ENCODE measurements at places on chromosomes 3 and 15.

GRCh38 chr3:117217355-117217754, 507.8 kb downstream of the TUSC7 start:
- DNase-seq: no peak

- DNase-seq: no peak
These were observed 49.0 kb downstream of the SPATA16 start for GRCh38 chr3:173092038-173092437.

- no peak for DNase-seq
These were observed 24.0 kb downstream of the AMOTL2 start for GRCh38 chr3:134350266-134350665.

DNA sequence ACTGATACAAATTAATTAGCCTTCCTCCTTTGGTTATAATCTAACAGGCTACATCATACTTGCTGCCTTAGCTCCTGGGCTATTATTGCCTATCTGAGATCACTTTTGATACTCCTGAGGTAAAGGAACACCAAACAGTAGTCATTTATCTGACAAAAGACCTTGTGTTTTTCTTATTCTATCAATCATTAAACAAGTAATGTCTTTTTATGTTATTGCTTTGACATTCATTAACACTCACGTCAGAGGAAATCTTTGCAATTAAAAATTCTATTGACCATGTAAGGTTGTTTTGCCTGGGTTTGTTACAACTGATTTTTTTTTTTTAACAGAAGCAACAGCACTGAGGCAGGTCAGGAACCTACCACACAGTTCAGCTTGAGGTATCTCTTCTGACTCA, 366.3 kb downstream of the MECOM start:
- DNase-seq: no peak

- no peak for DNase-seq
These were observed 73.2 kb upstream of the GK5 start for GRCh38 chr3:142298626-142299025.

DNA sequence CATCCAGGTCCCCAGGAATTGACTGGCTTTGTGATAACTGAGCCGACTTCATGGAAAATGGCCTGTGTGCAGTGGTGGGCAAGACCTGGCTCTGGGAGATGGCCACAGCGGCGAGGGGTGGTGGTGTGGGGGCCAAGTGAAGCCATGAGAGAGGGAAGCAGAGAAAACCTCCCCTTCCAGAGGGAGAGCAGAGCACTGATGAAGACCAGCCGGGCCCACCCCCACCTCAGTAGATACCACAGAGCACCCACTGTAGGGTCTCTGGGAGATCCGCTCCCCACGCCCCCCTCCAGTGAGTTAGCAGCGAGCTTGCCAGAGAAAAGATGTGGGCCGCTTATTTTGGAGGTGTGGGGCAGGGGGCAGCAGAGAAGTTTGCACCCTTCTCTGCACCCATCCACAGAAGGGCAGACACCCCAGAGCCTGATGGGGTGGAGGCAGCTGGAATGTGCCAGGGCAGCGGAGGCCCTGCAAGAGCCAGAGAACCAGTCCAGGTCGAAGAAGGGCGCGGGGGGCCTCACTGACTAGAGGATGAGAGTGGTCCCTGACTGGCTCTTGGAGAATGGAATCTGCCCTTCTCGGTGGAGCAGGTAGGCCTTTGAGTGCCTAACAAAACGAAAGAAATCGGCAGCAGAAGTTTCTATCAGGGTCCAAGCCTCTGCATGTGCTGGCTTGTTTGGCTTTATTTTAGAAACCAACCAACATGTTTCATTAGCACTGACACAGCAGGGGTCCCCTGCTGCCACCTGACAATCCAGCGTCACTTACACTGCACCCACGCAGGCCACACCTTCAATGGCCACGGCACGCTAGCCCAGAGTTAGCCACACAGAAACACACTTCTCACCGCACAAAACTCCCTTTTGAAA, 28.3 kb downstream of the MELTF start:
- DNase-seq: no peak

DNA sequence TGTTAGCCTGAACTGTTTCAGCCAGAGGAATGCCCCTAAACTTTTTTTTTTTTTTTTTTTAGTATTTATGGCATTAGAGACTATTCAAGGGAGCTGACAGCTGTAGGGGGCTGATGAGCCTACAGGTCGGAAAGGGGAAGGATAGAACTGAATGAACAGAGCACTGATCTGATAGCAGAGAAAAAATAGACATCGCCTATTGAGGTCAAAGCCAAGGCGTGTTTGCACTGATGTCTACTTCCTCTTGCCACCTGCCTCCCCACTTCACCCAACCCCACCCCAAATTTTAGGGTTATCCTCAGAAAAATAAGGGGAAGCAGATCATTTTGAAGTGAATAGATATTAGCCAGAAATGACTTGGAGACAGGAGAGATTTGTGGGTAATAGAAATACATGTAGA, 3.0 kb upstream of the ZMAT3 start:
- DNase-seq: no peak

GRCh38 chr3:184907681-184908649, 96.0 kb downstream of the VPS8 start:
- DNase-seq: no peak

GRCh38 chr15:46061002-46061401, 426.2 kb downstream of the SQOR start:
- DNase-seq: no peak

- DNase-seq: no peak
These were observed 17.9 kb downstream of the RIOX2 start for GRCh38 chr3:97954228-97954827.

DNA sequence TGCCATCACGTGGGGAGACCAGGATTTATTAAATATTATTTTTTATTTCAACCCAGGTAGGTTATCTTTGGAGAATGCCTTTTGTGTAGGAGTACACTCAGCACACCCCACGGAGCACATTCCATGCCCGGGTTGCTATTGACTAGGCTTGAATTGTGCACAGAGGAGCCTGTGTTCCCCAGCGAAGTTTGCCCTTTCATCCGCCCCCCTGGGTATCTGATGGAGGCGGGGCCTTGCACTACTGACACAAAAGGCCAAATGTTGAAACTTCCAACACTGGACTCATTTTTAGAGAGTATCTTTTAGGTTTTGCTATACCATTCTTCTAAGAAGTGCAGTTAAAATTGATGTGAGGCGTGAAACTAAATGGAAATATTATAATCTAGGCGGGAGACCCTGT, 39.3 kb upstream of the PPP4R2 start:
- DNase-seq: no peak

GRCh38 chr3:114538211-114538610, 244.4 kb downstream of the TIGIT start:
- no peak for DNase-seq

GRCh38 chr3:128011140-128011539, 41.1 kb upstream of the SEC61A1 start:
- no peak for DNase-seq

GRCh38 chr15:60006873-60007272, 2.8 kb downstream of the FOXB1 start:
- DNase-seq: no peak

- DNase-seq: peak; percentile 77
These were observed 59.5 kb downstream of the SNRK start for GRCh38 chr3:43345877-43346276.

DNA sequence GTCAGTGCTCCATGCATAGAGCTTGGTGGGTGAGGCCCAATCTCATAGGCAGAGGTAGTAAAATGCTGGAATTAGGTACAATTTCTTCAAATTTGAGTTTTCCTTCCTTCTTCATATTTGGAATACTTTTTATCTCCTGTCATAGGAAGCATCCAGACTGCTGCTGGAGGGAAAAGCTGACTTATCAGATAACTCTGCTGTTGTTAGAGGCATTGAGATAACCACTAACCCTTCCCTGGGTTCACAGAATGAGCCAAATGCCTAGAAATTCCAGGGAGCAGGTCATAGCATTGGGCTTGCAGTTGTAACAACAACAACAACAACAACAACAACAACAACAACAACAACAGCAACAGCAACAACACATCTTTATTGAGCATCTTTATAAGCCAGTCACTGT, 332.7 kb downstream of the PDCD6IP start:
- no peak for DNase-seq

GRCh38 chr3:127304121-127304744, 16.4 kb upstream of the PRR20G start:
- no peak for DNase-seq

DNA sequence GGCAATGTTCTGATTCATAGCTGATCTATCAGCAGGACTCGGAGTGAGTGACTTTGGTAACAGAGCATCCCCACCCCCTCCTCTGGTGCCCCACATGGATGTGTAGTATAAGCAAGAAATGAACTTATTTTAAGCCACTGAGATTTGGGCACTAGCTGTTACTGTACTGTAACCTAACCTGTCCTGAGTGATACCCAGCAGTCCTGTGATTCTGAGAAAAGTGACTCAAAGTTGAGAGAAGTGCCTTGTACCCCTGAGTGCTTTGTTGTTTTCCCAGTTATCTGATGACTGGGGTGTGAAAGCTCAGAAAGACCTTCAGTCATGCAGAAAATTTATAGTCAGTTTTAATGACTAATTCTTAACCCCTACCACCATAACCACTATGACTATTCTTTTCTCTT, 439.9 kb upstream of the RBMS3 start:
- DNase-seq: peak; percentile 63

GRCh38 chr3:156582532-156583183, 27.7 kb upstream of the SSR3 start:
- no peak for DNase-seq

GRCh38 chr3:85030052-85030451, 71.3 kb downstream of the CADM2 start:
- DNase-seq: no peak

- DNase-seq: no peak
These were observed 5.6 kb downstream of the ITPKA start for GRCh38 chr15:41499109-41499851.

- no peak for DNase-seq
These were observed 51.0 kb upstream of the USP3 start for GRCh38 chr15:63453186-63453905.

- no peak for DNase-seq
These were observed 37.6 kb upstream of the ATP11B start for GRCh38 chr3:182755712-182756111.

GRCh38 chr3:104178680-104179079, 1188.0 kb upstream of the ALCAM start:
- DNase-seq: no peak

- no peak for DNase-seq
These were observed 17.7 kb upstream of the EPHB1 start for GRCh38 chr3:134777341-134777740.

DNA sequence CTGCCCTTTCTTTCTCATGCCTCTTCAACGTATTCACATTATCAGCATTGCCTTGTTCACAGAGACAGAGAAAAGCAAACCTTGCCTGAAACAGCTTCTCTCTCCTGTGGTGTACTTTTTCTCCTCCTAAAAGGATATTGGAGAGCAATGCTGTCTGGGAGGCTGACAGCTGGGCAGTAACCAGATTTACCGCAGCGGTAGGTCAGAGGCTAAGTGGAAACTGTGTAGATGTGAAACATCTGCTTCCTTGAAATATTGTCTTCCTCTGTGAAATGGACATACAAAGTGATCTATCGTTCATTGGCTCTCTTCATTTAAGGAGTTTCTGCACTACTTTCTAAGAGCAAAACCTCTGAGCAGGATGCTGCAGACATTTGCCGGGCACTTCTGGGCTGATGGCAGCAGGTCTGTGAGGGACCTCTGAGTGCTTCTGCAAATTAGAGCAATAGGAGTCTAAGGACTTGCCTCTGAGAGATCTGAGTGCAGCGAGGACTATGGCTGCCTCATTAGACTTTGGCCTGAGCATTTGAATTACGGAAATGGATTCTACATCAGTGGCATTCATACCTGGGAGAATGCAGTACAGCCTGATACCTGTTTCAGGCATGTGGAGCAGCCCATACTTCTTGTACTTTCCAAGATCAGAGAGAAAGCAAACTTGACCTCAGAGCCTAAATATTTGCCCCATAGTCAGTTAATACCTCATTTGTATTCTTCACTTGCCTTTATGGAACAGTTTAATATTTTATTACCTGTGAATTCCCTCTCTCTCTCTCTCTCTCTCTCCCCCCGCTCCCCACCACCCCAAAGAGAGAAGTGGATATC, 260.5 kb upstream of the TPRG1 start:
- no peak for DNase-seq

DNA sequence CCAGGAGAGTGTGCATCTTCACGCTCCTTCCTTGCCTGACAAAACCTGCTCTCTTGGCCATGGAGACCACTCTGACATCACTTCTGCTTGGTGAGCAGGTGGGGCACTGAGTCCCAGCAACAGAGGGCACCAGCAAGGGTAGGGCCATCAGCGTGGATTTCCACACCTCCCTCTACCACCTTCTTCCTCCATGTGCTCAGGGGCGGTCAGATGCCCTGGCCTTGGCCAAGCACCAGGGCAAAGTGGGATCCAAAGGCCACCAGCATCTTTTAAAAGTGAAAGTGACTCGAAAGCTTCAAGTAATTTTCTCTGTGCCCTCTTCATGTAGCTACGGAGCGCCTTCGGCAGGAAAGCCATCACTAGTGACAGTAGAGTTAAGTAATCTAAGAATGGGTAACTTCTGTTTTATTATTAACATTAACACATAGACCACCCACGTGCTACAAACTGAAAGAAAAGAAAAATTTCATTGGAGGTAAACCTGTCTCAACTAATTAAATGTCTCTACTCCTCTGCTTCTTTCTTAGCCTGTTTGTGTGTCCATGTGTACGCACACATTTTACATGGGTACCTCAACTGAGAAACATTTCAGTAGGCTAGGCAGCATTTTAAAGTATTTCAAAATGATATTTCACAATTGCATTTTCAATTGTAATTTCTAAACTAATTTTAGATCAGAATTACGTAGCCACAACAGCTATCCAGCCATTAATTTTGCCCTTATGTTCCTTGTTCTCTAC, 57.9 kb downstream of the CHSY1 start:
- DNase-seq: no peak

DNA sequence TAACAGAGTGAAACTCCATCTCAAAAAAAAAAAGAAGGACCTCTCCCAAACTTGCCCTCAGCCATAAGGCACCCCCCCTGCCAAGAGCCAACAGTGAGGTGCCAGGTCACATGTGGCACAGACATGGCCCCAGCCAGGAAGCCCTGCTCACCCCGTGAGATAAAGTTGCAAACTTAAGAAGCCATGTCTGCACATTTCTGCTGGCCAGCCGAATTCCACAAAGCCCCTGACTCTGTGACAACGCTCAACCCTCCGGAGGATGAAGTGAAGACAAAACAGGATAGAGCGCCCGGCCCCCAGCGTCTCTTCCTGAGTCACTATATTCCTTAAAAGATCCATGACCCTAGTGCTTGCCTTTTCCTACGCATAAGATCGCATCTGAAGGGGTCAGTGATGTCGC, 188.1 kb downstream of the XXYLT1 start:
- DNase-seq: no peak
